ENCODE measurements at places on chromosomes 6 and 20. TPM values are rescaled to one million over a fixed set of nuclear protein-coding genes. Genes with fewer than 3 reads are reported as not detected.

The SLC26A8 gene
- not detected for total RNA-seq

The ZC3H12D gene
- 0.63 TPM for total RNA-seq

DNA sequence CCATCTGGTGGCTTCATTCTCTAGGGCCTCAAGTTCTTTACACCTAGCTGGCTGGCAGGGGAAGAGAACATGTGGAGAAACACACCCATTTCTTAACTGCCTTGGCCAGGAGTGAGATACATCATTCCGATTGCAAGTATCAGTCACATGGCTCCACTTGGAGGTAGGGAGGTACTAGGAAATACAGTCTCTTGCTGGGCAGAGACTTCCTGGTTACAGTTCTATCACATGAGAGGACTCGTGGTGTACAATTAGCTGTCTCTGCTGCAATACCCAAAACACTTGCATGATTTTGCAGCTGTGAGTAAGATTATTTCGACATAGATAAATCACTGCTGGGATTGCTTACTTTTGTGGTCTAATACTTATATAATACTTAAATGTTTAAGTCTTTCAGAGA is 51.1 kb downstream of the GTF2H5 start:
- DNase-seq = no peak

GRCh38 chr6:161630674-161631073 is 356.8 kb upstream of the AGPAT4 start:
- no peak for DNase-seq

DNA sequence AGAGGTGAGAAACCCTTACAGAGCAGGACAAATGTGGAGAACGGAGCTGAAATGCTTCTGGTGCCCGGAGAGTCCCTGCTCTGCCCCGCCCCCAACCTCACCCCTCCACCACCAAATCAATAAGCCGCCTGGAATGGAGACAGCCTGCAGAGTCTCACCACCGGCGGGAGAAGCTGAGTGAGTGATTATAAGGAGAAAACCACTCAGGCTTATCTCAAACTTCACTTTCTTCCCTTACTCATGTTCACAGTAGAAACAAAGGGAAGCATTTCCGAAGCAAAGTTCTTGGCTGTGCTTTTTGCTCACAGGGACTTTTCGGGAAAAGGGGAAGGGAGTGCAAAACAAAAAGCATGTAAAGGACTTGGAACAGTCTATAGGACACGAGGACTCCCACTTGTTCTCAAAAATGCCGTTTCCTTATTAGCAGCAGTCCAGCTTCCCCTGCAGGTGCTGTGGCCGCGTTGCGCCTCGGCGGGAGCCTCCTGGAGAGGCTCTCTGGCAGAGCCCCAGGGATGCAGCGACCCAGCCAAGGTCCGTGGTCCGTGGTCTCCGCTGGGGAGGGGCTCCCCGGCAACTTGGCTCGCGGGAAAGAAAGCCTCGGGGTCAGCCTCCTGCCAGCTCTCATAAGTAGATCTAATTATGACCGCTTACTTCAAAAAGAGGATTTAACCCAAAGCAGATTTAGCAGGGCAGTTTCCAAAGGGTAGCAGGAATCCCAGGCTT is 64.8 kb upstream of the TMEM30A start:
- DNase-seq = no peak

DNA sequence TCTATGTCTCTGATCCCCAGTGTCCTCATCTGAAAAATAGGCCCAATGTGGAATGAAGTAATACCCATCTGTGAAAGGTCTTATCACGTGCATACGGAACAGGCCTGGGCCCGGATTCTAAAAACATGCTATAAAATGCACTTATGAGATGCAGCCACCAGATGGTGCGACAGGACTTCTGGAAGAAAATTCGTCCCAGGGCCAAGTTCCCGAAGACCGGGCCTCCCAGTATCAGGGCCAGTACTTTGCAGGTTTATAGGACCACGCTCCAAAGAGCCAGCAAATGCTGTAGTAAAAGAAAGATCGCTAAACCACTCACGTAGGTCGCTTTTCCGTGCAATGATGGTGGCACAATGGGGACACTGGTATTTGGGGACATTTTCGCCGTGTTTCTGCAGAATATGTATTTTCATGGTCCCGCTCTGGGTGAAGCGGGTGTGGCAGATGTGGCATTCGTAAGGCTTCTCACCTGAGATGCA is 10.6 kb downstream of the CTCFL start:
- peak; percentile 94 for DNase-seq

DNA sequence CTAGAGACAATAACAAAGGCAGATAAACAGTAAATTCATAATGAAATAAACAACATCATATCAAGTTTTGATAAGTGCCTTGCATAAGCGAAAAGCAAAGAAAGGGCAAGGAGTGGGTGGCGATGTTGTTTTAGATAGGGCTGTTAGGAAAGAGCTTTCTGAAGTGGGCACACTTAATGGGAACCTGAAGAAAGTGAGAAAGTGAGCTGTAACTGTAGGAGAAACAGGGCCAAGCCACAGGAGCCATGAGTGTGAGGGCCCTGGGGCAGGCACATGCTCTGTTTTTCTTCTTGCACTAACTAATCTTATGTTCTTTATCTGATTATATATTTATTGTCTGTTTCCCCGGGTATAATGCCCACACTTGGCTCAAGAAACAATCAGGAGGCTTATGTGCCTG is 193.4 kb upstream of the SUPT3H start:
- DNase-seq = no peak

Measured in esophagus muscularis mucosa (tissue), 4 donors.